Activated CD4-positive, alpha-beta T cell treated with anti-CD3 and anti-CD28 coated beads, Interleukin-2, Interleukin-4, amounts not matched to agents 100 ng/mL and 50 ng/mL, durations not matched to agents 16 hours and 8 hours (primary cell): ENCODE measurements at places on chromosomes 2 and 18.

DNA sequence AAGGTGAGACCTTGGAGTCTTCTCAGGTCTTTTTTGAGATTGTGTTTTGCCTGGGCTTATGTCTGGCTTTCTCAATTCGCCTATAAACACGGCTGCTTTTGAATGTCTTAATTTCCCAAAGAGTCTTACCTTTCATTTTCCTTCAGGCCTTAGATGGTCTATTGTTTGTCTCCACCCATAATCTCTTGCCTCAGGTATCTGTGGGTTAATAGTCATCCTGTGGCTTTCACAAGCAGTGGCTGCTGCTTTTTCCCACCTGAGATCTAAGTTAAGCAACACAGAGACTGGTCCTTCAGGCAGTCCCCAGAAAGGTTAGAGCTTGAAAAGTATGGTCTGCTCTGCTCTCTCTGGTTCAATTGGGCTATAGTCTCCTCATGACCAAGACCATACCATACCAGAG is 275.3 kb downstream of the INSIG2 start:
- DNase-seq: no peak

- DNase-seq: no peak
Observed at GRCh38 chr2:30738141-30738911, 68.9 kb downstream of the CAPN13 start.

DNA sequence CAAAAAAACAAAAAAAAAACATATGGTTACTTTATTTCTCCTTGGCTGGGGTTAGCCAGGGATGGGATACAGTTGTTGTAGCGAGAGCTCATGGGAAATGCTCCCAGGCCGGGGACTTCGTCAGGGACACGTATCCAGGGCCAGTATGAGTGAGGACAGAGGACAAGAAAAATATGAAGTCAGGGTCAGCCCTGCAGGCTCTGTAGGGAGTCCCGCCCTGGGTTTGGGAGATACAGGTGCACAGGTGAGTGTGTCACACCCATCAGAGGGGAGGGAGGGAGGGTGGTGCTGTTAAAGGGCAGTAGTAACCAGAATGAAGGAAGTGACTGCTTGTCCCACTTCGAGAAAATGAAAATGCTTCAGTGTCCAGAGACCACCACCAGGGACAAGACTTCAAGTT is 55.6 kb upstream of the RBM44 start:
- no peak for DNase-seq

GRCh38 chr2:221553333-221553732 is 18.8 kb downstream of the EPHA4 start:
- DNase-seq: no peak

DNA sequence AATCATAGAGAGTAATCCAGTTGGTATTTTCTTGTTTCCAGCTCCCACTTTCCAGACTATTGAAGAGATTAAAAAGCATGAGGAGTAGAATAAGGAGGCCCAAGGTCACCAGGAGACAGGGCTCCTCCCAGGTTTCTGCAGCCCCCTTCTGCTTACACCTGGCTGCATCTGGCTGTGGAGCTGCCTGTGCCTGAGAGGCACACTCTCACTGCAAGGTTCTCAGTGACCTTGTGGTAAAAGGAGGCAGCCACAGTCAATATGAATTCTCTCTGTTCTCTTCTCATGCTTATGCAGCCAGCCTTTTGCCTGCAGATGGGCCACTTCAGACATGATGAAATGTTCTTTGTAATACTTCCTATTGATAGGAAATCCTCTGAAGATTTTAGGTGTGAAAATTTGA is 233.7 kb downstream of the MYO3B start:
- no peak for DNase-seq
